ENCODE measurements at places on chromosomes 2 and 18. TPM values are rescaled to one million over a fixed set of nuclear protein-coding genes. Genes with fewer than 3 reads are reported as not detected.

Gene FAM124B
- total RNA-seq: not detected

Gene CFAP65
- not detected for total RNA-seq

Gene C18orf63
- not detected for total RNA-seq

Gene OTOS
- total RNA-seq: not detected

Gene EMILIN1
- 397 TPM for total RNA-seq

Gene PRSS56
- total RNA-seq: not detected

Gene POTEC
- not detected for total RNA-seq

Gene DSG4
- not detected for total RNA-seq

Gene RBMS1
- 33.4 TPM for total RNA-seq

Gene CTAGE1
- not detected for total RNA-seq

Gene ANKRD53
- 3.2 TPM for total RNA-seq

Gene ACKR3
- total RNA-seq: not detected

Gene GKN2
- not detected for total RNA-seq

Gene MRPL33
- 138 TPM for total RNA-seq

Gene WDFY1
- total RNA-seq: 65.2 TPM

Gene NCL
- 91.1 TPM for total RNA-seq

Gene NIFK
- total RNA-seq: 70.9 TPM

Gene CIB4
- not detected for total RNA-seq

Gene NEUROD1
- total RNA-seq: not detected

Gene TUBB8B
- not detected for total RNA-seq

Gene RFTN2
- total RNA-seq: 1.9 TPM

Gene TTC32
- 1.2 TPM for total RNA-seq

Gene PIKFYVE
- total RNA-seq: 21.3 TPM

Gene C2orf72
- total RNA-seq: not detected

Gene LYPD1
- total RNA-seq: not detected

Gene TCF23
- total RNA-seq: not detected

Gene PCARE
- total RNA-seq: not detected

Gene CYS1
- total RNA-seq: not detected

Gene CYP27A1
- total RNA-seq: 20.4 TPM

Gene TEKT4
- not detected for total RNA-seq

Gene PDE1A
- 11.2 TPM for total RNA-seq

Gene FLACC1
- total RNA-seq: 0.35 TPM

Gene SERPINB8
- total RNA-seq: 19.8 TPM

Gene FBXO36
- 3.7 TPM for total RNA-seq

Gene CAVIN2
- total RNA-seq: 13.0 TPM

Gene CYTIP
- total RNA-seq: not detected

Gene TM4SF20
- total RNA-seq: not detected

Gene LOXHD1
- total RNA-seq: not detected

Gene C2orf80
- total RNA-seq: not detected

Gene EN1
- total RNA-seq: not detected

Gene ATL2
- 41.5 TPM for total RNA-seq

Gene SERPINB2
- total RNA-seq: not detected

Gene ALKAL2
- total RNA-seq: not detected

Gene IL36A
- not detected for total RNA-seq
